ENCODE measurements at places on chromosomes 3 and 15. TPM values are rescaled to one million over a fixed set of nuclear protein-coding genes. Genes with fewer than 3 reads are reported as not detected.

DNA sequence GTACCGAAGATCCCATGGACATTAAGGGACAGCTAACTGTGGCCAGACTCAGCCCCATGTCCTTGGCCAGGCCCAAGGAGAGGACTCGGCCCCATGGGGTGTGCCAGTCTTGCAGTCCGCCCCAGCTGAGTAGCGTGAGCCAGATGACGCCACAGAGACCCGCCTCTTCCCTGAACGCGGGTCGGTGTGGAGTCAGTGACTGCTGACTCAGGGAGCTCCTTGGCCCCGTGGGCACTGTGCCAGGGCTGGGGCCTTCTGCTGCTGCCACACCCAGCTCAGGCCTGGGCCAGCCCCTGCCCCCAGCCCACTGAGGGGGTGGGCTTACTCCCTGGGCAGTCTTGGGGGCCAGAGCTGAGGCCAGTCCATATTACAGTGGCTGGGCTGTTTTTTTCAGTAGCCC lies 52.8 kb downstream of the PLXNA1 start:
- peak; percentile 96 for DNase-seq

DNA sequence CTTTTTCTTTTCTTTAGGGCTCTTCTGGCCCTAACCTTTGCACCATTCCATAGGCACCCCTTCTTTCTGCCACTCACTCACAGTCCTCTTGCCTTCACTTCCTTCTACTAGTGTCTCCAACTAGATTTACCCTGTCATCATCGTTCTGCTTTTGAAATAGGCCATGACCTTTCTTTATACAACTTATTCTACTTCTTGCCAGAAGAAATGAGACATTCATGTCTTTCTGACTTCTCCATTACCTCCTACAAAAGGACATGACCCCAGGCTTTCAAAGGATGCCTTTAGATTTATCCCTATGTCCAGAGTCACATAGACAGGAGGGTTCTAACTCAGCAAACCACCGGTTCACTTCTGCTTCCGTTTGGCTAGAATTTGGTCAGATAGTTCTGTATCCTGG lies 336.4 kb upstream of the LRRFIP2 start:
- DNase-seq, result no peak

GRCh38 chr3:105353485-105354161 lies 13.1 kb upstream of the ALCAM start:
- no peak for DNase-seq

DNA sequence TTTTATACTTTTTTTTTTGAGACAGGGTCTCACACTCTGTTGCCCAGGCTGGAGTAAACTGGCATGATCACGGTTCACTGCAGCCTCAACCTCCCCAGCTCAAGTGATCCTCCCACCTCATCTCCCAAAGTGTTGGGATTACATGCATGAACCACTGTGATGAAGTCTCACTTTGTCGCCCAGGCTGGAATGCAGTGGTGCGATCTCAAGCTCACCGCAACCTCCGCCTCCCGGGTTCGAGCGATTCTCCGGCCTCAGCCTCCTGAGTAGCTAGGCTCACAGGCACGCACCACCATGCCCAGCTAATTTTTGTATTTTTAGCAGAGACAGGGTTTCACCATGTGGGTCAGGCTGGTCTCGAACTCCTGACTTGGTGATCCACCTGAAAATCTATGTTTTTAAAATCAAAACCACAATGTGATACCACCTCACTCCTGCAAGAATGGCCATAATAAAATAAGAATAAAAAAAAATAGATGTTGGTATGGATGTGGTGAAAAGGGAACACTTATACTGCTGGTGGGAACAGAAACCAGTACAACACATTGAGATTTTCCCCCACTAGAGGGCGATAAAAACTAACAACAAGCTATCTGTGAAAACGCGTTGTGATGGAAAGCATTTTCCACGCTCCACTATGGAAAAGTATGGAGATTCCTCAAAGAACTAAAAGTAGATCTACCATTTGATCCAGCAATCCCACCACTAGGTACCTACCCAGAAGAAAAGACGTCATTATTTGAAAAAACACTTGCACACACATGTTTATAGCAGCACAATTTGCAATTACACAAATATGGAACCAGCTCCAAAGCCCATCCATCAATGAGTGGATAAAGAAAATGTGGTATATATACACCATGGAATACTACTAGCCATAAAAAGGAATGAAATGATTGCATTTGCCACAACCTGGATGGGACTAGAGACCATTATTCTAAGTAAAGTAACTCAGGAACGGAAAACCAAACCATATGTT lies 26.8 kb upstream of the OCA2 start:
- peak; percentile 60 for DNase-seq

GRCh38 chr3:120648290-120648689 lies 33.7 kb downstream of the HGD start:
- DNase-seq, result no peak

GRCh38 chr3:61788623-61789507 lies 227.5 kb downstream of the PTPRG start:
- DNase-seq, result no peak

- DNase-seq, result no peak
Measured at GRCh38 chr3:16509721-16510619, 3.5 kb downstream of the RFTN1 start.

DNA sequence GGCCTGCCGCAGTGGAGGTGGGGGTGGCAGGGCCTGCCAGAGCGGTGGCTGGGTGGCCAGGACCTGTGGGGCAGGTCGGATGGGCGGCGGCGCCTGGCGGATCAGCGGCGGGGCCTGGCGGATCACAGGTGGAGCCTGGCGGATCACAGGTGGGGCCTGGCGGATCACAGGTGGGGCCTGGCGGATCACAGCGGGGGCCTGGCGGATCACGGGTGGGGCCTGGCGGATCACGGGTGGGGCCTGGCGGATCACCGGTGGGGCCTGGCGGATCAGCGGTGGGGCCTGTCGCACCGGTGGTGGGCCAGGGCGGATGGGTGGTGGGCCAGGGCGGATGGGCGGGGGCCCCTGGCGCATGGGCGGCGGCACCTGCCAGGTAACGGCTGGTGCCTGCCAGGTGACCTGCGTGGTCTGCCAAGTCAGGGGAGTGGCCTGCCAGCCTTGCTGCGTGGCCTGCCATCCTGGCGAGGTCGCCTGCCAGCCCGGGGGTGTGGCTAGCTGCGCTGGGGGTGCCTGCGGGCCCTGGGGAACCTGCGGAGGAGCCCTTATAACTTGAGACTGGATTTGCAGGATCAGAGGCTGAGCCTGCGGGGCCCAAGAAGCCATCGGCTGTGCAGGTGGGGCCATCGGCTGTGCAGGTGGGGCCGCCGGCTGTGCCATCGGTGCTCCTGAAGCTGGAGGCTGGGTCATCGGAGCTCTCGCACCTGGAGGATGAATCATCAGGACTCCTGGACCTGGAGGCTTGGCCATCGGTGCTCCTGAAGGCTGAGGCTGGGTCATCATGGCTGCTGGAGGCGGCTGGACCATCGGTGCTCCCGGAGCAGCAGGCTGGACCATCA lies 1.3 kb downstream of the MAGEL2 start:
- no peak for DNase-seq

GRCh38 chr15:45611305-45611704 lies 23.5 kb upstream of the SQOR start:
- DNase-seq, result peak; percentile 37

- no peak for DNase-seq
Measured at GRCh38 chr3:13470894-13471574, 9.1 kb upstream of the HDAC11 start.

DNA sequence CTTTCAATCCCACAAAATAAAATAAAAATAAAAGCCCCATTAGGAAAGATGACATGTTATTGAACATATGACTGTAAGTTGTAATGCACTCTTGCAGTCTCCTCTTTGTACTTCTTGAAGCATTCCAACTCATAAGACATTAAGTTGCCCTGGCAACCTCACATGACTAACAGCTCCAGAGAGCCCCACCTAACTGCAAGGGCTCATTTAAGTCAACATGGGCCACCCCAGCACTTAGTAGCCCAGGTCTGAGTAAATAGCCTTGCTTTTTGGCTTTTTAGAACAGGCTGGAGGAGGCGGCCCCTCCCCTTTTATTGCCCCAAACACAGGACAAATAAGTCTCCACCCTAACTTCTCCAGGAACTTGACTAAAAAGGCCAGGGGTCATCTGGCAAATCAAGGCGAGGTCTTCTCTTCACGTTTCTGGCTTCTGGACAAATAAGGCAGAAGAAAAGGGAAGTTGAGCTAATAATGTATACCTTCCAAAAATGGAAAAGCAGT lies 135.1 kb downstream of the TMCO5A start:
- DNase-seq, result peak; percentile 60

DNA sequence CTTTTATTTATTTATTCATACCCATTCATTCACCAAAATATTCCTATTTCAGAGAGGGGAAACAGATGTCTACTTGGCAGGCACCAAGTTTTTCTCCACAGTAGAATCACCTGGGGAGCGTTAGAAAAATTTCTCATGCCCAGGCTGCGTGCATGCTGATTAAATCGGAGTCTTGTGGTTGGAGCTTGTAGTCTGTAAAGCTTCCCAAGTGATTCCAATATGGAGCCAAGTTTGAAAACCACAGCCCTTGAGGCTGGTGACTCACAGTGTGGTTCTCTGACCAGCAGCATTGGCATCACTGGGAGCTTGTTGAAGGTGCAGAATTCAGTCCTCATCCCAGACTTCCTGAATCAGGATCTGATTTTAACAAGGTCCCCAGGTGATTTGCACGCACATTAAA lies 49.7 kb downstream of the PDHB start:
- DNase-seq, result peak; percentile 97

GRCh38 chr3:179882292-179882691 lies 154.4 kb downstream of the PEX5L start:
- DNase-seq, result peak; percentile 6

- DNase-seq, result no peak
Measured at GRCh38 chr3:193589129-193589528, 3.9 kb upstream of the OPA1 start.

- DNase-seq, result peak; percentile 43
Measured at GRCh38 chr3:16249336-16249735, 15.4 kb downstream of the DPH3 start.

DNA sequence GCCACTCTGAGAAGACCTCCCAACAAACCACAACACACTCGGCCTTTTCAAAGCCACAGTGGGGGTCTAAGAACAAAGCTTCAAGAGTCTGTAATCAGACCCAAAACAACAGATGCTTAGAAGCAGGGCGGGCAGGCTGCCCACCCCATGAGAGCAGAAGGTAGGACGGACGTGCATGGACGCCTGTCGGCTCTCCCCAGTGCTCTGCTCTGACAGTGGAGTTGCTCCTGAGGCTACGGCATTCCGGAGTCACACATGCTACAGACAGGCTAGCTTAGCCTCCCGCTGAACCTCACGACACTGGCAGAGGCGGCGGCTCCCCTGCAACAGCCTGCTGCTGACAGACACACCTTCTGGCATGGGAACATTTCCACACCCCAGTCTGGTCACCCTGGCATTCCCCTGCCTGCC lies 33.5 kb downstream of the SLCO2A1 start:
- DNase-seq, result no peak

DNA sequence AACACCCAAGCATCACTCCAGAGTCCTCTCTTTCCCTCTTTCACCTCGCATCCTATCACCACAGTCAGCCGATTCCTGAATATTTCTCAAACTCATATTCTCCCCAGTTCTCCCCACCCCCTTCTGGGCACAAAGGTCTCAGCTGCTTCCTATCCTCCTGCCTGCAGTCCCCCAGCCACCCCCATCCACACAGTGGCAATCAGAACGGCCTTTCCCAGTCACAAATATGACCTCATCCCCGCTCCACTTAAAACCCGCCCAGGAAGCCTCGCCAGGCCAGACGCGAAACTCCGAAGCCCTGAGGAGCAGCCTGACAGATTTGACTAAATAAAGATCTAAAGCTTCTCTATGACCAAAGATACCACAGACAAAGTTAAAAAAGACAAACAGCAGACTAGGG lies 49.9 kb upstream of the LINGO1 start:
- DNase-seq, result no peak

- DNase-seq, result no peak
Measured at GRCh38 chr3:99952306-99952705, 134.6 kb downstream of the CMSS1 start.

- no peak for DNase-seq
Measured at GRCh38 chr3:16102905-16103364, 71.5 kb upstream of the GALNT15 start.

DNA sequence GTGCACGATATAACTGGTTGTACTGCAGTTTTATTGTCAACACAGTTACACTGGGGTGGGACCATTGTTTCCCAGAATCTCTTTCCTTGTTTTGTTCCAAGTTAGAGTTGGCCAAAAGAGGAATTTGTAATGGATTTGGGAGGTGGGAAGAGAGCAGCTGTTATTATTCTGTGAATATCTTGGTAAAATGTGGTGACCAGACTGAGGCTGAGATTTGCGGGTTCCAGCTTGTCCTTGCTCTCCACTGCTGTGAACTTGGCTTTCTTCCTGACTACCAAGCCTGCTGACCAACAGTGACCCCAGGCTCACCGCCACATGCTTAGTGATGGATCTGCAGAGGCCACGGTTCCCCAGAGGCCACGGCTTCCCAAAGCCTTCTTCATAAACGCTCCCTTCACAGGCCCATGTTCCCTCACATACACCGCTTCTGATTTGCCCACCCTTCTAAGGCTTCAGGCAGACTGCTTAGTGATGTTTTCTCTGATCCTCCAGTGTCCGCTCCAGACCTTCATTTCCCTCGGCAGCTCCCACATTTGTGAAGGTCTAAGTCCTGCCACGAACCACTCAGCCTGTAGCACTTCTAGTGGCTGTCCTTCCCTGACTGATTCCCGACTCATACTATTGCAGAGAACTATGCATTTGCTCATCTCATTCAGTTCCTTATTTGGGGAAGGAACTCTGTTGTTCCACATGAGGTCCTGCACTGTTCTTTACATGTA lies 525.5 kb upstream of the RGMA start:
- no peak for DNase-seq

GRCh38 chr3:133464573-133464972 lies 64.7 kb downstream of the BFSP2 start:
- peak; percentile 48 for DNase-seq

DNA sequence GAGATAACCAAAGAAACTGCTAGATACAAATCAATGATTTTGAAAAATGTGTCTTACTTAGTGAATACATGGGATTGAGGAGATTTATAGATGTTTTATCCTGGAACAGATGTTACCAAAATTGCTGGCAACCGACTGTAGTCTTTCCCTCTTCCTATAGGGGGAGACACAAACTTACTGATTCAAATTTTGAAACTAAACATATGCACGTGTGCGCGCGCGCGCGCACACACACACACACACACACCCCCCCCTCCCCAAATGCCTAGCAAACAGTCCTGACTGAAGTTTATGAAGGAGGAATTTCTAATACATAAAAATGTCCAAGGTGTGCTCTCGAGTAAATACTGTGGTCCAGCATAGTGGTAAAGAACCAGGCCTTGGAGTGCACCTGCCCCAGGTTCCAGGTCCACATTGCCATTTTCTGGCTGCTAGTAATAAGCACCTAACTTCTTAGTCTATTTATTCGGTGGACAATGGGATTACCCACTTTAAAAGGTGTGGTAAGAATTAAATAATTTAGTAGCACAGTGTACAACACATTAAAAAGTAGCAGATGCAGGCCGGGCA lies 18.5 kb upstream of the C3orf62 start:
- peak; percentile 35 for DNase-seq

Gene ARHGEF26
- total RNA-seq, result 0.63 TPM

Gene ROPN1
- not detected for total RNA-seq

Gene LIPH
- total RNA-seq, result 0.07 TPM

Gene KIF23
- total RNA-seq, result 50.2 TPM

Gene DVL3
- total RNA-seq, result 74.5 TPM

Gene MEGF11
- 0.39 TPM for total RNA-seq

Gene ANKUB1
- not detected for total RNA-seq

Gene ZIC4
- not detected for total RNA-seq

Gene A4GNT
- not detected for total RNA-seq

Gene MCF2L2
- total RNA-seq, result 2.6 TPM

Gene PLSCR5
- not detected for total RNA-seq

Gene SCAANT1
- not detected for total RNA-seq

Gene PKM
- total RNA-seq, result 828 TPM

Gene WDR72
- not detected for total RNA-seq

Gene GOLGA6A
- not detected for total RNA-seq

Gene CAND2
- total RNA-seq, result not detected

Gene RTP3
- total RNA-seq, result not detected

All from MCF 10A (cell line).